ENCODE measurements at places on chromosomes 2 and 18.

DNA sequence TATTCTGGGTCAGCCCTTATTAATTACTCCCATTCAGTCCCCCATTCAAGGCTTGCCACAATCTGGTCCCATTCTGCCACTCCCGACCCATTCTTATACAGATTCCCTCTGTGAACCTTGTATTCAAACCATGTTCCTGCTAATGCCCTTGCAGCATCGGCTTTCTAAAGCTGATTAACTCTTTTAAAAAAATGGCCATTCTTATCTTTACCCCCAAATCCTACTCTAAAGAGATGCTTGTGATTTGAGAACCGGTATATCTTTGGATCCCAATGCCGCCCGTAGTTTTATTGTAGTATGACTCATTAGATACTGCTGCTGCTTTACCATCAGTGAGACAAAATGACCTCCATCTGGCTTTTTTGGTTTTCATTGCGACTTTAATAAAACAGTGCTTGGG, 72.2 kb downstream of the XRCC5 start:
- DNase-seq = no peak

DNA sequence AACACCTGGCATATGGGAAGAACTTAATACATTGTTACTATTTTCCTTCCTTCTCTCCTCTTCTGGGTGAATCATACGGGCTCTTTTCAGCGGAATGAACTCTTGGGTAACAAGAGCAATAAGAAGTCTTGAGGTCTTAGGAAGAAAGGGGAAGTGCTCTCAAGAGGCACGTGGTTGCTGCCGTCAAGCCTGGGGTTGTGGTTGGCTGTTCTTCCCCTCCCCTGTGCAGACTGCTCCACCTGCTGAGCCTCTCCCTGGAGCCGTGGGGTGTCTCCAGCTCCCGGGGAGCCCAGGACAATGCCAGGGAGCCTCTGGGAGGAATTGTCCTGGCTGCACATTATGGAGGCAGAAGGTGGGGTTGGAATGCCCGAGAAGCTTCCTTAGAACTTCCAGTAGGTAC, 19.4 kb downstream of the TOGARAM2 start:
- DNase-seq = no peak

DNA sequence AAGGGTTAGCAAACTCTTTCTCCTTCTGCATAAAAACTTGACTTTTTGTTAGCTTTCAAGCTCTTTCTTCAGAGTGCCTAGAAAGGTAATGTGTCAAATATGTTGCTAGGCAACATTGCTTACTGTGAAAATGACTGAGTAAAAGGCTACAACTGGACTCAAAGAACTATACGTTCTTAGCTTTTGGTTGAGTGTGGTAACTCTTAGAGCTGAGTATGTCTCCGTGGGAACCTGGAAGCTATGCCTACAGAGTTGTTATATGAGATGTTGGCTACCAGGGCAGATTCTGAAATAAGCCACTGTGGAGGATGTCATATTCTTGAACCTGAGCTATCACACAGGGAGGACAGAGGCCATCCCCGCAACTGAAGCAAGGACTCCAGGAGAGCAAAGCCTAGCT, 105.5 kb downstream of the ARL6IP6 start:
- no peak for DNase-seq

DNA sequence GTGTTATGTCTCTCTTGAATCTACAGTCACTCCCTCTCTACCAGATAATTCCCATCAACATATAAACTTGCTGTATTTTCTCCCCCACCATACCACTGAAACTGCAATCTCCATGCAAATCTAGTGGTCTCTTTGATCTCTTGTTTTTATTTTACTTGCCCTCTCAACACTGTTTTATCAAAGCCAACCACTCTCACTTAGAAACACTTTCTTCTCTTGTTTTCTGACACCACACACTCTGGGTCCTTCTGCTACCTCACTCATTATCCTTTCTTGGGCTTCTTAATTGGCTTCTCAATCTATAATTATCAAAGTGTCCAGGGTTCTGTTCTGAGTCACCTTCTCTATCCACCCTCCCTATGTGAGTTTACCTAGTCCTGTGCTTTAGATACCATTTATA, 2.0 kb upstream of the MCFD2 start:
- DNase-seq = no peak

DNA sequence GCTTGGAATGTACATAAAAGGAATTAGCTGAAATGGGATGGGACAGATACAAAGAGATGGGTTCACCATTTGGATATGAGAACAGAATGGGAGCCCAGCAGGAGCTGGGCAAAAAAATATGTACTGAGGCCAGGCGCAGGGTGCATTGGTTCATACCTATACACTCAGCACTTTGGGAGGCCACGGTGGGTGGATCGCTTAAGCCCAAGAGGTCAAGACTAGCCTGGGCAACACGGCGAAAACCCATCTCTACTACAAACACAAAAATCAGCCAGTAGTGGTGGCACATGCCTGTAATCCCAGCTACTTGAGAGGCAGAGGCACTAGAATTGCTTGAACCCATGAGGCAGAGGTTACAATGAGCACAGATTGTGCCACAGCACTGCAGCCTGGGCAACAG, 30.4 kb downstream of the SCN7A start:
- no peak for DNase-seq

DNA sequence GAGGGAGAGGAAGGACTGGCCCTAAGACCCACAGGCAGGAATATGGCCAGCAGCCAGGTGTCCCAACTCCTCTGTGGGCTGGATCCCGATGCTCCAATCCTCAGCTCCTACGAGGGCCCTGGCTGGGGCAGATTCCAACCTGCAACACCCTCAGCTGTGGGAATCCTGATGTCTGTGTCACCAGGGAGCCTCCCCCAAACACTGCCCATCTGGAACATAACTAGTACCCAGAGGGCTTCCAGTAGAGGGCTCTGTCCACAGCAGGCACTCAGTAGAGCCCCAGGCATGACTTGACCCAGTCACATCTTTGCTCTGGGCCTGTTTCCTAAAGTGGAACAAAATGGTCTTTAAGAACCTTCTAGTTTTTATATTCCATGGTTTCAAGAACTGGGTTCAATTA, 20.6 kb upstream of the LOXHD1 start:
- DNase-seq = no peak

DNA sequence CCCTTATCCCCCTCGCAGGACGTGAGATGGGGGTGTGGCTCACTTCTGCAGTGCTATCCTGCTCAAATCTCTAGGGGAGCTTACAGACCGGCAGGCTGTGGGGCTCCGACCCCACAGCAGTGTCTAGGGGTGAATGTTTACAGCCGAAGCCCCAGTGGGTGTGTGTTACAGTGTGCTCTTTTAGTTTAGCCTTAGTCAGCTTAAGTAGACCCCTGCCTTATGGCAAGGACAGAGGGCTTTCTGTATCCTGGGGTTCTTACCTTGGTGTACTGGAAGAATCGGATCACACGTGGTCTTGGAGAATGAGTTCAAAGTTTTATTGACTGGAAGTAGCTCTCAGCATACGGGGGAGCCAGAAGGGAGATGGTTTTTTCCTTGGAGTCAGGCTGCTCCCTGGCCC, 348.2 kb upstream of the GYPC start:
- no peak for DNase-seq

GRCh38 chr2:166088634-166089033, 39.2 kb downstream of the SCN1A start:
- DNase-seq = no peak
